ENCODE measurements at places on chromosomes 2 and 18.
A peak's percentile ranks its signal among the peaks of the same experiment; 100 is the strongest.

DNA sequence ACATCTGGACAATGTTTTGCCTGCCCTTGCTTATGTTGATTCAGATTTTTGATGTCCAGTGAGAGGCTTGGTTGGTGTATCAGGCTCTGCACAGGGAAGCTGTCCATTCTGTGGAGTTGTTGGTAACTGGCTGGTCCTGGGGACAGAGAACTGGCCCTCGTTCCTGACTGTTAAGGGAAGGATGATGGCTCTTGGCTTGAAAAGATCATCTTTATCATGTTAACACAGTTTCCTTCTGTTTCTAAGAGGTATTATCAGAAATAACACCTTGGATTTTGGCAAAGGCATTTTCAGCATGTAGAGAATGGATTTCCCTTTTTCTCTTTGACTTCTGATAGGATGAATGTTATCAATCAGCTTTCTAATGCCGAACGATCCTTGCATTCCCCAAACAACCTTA lies 19.3 kb downstream of the STK25 start:
- DNase-seq, result no peak

GRCh38 chr2:23383100-23383499 lies 1.9 kb upstream of the KLHL29 start:
- peak; percentile 68 for DNase-seq

DNA sequence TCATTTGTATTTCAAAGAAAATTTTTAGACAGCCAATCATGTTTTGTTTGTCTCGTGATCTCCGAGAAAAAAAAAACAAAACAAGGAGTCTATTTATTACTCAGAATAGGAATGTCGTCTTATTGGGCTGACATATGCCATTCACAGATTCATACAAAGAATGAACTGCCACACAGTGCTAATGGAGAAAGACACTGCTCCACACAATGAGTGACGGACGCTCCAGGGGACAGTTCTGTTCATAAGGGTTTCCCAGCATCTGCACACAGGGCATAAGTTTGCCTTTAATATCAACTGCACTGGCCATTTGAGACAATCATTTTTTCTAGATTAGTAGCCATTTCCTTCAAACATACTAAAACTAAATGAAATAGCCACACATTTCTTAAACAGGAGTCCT lies 3.4 kb downstream of the SERTAD2 start:
- peak; percentile 53 for DNase-seq

DNA sequence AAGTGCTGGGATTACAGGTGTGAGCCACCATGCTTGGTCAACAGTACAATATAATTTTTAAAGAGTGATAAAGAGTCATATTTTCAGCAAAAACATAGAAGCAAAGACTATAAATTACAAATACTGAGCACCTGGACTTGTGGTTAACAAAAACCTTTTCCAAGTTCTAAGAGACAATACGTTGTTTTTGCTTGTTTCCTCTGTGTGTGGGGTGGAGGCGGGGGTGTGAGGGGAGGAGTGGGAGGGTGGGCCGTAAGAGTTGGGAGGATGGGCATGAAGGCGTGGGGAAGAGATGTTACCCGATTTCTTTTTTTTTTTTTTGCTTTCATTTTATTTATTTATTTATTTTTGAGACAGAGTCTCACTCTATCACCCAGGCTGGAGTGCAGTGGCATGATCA lies 78.0 kb upstream of the WIPF1 start:
- no peak for DNase-seq

DNA sequence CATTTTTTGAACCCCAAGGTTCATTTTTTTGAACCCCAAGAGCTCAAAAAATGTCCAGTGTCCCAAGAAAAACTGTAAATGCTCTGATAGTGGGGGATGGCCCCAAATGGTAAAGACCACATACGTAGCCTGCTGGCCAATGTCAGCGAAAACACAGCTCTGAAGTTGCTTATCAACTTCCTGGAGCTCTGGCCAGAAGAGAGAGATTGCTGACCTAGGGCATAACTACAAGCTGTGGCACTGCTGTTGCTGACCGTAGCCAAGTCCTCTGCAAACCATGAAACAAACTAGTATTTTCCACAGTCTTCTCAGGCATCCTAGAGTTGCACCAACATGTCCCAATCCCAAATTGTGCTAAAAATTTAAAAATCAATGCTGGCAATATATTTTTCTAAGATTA lies 50.9 kb downstream of the REEP1 start:
- DNase-seq, result no peak

GRCh38 chr2:225764346-225764745 lies 364.8 kb downstream of the NYAP2 start:
- peak; percentile 18 for DNase-seq

DNA sequence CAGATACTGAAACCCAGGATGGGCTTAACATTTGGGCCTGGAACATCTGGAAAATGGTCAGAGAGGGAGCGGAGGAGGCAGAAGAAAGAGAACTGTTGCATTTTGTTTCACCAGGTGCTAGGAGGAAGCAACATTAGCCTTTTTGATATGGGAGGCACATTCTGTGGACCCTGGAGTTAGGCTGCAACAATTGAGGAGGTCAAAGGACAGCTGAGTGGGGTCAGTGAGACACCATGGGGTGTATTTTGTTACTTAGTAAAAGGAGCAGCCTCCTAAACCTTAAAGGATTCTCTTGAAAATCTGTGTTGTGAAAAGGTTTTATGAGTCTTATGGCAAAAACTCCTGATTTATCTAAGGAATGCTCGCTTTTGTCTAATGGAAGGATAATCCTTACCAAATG lies 124.9 kb downstream of the GREB1L start:
- no peak for DNase-seq

DNA sequence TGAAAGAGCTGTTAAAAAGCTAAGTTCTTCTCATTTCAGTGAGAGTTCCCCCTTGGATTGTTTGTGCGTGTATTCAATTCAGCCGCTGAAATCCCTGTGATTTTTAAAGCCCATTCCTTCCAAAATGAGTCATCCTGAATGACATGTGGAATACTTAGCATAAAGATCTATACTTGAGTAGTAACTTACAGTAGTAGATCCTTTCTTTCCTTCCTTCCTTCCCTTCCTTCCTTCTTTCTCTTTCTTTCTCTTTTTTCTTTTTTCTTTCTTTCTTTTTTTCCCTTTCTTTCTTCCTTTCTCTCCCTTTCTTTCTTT lies 18.2 kb upstream of the SOX11 start:
- DNase-seq, result no peak

- no peak for DNase-seq
Observed at GRCh38 chr2:204187229-204188083, 250.9 kb downstream of the ICOS start.

DNA sequence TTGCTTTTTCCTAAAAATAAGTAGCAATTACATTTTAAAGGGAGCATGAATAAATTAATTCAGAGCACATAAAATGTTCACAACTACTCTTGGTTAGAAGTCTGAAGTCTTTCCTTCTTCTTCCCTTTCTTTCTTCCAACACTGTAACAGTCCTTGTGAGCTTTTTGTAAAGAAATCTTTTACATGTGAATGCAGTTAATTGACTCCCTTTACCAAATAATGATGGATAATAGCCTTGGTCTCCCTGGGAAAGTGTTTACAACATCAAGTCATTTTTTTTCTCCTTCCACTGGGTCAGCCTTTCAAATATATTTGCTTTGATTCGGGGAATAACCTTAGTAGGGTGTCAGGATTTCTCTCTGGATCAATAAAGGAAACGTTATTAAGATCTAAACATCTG lies 39.1 kb downstream of the CALCRL start:
- no peak for DNase-seq

GRCh38 chr2:36710858-36711515 lies 14.5 kb downstream of the VIT start:
- DNase-seq, result no peak

GRCh38 chr2:179263446-179264367 lies 925 bp downstream of the SESTD1 start:
- peak; percentile 89 for DNase-seq

DNA sequence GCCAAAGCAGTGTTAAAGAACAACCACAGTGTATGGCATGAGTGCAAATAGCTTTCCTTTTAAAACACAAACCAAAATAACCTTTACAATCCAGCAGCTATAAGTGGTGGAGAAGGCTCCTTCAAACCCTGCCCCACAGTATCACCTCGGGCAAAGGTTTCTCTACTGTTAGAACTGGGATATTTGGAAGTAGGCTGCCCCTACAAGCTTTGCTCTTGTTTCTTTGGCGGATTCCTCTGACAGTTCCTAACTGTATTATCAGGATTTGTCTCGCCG lies 214.8 kb downstream of the ZNF521 start:
- DNase-seq, result no peak

- no peak for DNase-seq
Observed at GRCh38 chr18:59505356-59505755, 146.3 kb upstream of the LMAN1 start.

GRCh38 chr2:197292619-197293018 lies 18.0 kb downstream of the ANKRD44 start:
- no peak for DNase-seq

GRCh38 chr2:238107525-238108422 lies 7.6 kb downstream of the ESPNL start:
- DNase-seq, result no peak

DNA sequence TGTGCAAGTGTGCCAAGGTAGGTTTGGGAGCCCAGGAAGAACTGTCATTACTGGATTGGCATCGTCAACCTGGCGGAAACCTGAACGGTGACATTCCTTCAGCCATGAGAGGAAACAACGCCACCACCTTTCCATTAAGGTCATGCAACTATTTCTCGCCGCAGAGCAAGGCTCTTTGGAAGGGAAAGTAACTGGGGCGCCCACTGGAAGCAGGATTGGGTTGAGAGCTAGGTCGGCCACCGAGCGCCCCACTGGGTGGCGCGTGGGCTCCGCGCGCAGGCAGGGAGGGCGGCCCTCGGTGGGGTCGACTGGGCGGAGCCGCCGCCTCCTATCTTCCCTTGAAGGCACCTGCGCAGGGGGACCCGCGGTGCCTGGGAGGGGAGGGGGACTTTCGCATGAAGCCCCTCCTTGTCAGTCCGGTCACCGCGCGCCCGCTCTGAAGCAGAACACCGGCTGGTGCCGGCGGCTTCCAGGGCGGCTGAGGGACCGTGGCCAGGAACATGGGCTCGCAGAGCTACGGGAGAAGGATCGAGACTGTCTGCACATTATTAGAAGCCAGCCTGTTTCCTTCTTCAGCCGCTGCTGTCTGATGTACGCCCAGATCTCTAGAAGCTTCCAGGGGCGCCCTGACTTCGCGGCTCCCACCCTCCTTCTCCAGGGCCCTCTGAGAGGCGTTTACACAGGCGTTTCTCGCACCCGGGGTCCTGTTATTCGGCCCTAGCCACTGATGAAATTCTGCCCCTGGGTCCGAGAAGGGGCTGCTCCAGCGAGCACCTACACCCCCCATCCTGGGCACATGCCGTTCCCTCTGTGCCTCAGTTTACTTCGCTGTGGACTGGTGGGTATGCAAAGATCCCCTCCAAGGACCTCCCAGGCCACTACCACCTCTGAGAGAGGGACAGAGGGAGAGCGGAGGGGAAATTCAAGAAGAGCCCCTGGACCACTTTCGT lies 27.3 kb upstream of the MAL start:
- DNase-seq, result peak; percentile 29

- no peak for DNase-seq
Observed at GRCh38 chr18:7666195-7666776, 99.2 kb downstream of the PTPRM start.

- DNase-seq, result no peak
Observed at GRCh38 chr2:8860239-8860638, 22.8 kb upstream of the KIDINS220 start.

Data from eye (tissue), 1 donor.